HL-60 (cell line): ENCODE measurements at places on chromosomes 2 and 18.

- peak; percentile 85 for DNase-seq
Observed at GRCh38 chr2:10863837-10864236, 47.9 kb upstream of the KCNF1 start.

- DNase-seq = no peak
Observed at GRCh38 chr2:789529-789928, 112.3 kb upstream of the TMEM18 start.

GRCh38 chr2:200168641-200169555 lies 137.6 kb upstream of the SPATS2L start:
- DNase-seq = no peak

- DNase-seq = no peak
Observed at GRCh38 chr18:58209326-58209725, 165.3 kb downstream of the NEDD4L start.

DNA sequence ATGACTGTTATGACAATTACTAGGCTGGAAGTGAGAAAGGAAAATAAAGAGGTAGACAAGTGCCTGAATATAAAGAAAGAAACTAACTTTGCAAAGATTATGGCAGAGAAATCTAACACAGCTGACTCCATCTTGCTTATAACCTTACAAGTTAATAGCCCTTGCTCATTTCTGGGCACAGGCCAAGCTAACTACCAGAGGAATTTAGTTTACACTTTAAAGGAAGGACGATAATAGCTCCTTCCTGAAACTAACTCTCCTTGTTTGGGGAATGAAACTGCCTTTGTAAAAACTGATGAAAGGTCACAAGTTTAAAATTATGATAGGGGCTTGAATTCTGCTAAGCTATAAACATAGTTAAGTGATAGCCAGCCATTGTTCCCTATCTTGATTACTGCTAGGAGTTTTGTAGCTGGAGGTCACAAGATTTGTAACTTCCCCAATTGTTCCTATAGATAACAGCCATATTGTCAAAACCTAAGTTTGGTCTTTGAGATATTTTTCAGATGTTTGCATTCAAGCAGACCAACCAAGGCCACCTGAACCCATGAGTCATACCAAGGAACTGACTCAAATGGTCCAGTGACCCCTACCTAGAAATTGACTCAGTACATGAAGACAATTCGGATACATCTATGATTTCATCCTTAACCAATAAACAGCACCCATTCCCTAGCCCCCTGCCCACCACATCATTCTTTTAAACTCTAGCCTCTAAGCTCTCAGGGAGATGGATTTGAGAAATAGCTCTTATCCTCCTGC lies 209.2 kb upstream of the LRATD1 start:
- no peak for DNase-seq

GRCh38 chr2:177090967-177091366 lies 121.6 kb upstream of the HNRNPA3 start:
- DNase-seq = no peak

- no peak for DNase-seq
Observed at GRCh38 chr2:108701806-108702205, 17.5 kb upstream of the RANBP2 start.

GRCh38 chr2:200523158-200523557 lies 2.8 kb upstream of the SGO2 start:
- DNase-seq = no peak
